ENCODE measurements at places on chromosomes 5 and 9.

GRCh38 chr5:89397096-89397495, 514.1 kb upstream of the MEF2C start:
- DNase-seq: no peak

- no peak for DNase-seq
Measured at GRCh38 chr5:24525414-24525813, 119.4 kb downstream of the CDH10 start.

DNA sequence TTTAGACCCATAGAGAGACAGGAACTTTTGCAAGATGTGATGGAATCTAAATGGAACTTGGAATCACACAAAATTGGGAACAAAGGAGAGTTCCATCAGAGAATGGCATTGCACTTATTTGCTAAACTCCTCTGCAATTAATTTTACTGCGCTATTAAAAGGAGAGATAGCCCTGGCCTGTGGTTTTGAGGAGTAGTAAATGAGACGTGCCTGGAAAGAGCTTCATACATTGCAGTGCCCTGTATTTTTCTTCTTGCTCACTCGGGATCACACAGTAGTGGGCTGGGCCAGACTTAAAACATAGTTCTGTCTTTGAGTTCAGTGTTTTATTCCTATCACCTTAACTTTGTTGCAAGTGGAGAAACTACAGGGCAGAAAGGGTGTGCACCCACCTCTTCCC, 94.4 kb upstream of the SLC27A6 start:
- no peak for DNase-seq

GRCh38 chr9:89984214-89984613, 379.4 kb downstream of the GADD45G start:
- no peak for DNase-seq

- no peak for DNase-seq
Measured at GRCh38 chr5:157282150-157282549, 16.2 kb downstream of the CYFIP2 start.

- DNase-seq: no peak
Measured at GRCh38 chr5:122697191-122697590, 77.7 kb upstream of the SNX2 start.

- no peak for DNase-seq
Measured at GRCh38 chr9:120609636-120610035, 29.7 kb upstream of the CDK5RAP2 start.

- DNase-seq: no peak
Measured at GRCh38 chr5:173047838-173048105, 8.4 kb upstream of the CREBRF start.

DNA sequence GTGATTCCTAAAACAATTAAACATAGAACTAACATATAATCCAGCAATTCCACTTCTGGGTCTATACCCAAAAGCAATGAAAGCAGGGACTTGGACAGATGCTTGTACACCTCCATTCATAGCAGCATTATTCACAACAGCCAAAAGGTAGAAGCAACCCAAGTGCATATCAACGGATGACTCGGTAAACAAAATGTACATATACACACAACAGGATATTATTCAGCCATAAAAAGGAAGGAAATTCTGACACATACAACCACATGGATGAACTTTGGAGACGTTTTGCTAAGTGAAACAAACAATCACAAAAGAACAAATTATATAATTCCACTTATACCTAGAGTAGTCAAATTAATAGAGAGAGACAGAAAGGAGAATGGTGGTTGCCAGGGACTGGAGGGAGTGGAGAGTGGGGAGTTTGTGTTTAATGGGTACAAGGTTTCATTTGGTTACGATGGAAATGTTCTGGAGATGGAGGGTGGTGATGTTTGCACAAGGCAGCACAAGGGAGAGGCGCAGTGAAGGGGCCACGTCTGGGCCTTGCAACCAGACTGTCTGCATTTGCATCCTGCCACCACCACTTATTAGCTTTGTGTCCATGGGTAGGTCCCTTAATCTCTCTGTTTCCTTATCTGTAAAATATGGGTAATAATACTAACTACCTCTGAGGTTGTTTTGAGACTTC, 36.3 kb upstream of the RLN1 start:
- no peak for DNase-seq

- no peak for DNase-seq
Measured at GRCh38 chr9:91043811-91044175, 242.2 kb downstream of the SYK start.

DNA sequence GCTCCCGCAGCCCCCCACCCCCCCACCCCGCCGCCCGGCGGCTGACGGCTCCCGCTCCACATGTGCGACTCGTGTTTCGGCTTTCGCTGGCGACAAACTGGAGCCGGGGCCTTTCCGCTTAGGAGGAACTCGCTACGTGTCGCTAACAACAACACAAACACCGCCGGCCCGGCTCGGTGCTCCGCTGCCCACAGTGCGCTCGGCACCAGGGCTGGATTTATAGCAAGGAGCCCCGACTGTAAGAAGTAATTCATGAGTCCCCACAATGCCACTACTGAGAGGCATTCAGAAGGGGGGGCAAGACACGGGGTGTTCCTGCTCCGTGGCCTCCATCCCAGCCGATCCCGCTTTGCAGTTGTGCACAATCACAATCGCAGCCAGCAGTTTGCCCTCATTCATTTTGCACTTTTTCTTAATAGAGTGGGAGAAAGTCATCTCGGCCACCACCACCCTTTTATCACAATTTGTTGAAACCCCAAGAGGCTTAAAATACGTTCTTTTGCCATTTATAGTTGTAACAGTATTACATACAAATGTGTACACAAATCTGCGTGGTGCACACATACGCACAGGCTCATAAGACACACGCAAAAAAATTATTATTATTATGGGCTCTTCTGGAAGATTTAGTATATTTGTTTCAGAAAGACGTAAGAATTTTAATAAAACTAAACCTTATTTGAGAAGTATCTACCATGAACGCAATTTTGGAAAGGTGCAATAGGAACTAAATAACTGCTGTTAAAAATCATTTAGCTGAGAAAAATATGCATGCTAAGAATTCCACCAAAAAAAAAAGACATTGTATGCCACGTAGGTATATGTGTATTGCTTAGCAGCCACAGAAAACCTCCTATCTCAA, 48.1 kb downstream of the EBF1 start:
- peak; percentile 18 for DNase-seq

DNA sequence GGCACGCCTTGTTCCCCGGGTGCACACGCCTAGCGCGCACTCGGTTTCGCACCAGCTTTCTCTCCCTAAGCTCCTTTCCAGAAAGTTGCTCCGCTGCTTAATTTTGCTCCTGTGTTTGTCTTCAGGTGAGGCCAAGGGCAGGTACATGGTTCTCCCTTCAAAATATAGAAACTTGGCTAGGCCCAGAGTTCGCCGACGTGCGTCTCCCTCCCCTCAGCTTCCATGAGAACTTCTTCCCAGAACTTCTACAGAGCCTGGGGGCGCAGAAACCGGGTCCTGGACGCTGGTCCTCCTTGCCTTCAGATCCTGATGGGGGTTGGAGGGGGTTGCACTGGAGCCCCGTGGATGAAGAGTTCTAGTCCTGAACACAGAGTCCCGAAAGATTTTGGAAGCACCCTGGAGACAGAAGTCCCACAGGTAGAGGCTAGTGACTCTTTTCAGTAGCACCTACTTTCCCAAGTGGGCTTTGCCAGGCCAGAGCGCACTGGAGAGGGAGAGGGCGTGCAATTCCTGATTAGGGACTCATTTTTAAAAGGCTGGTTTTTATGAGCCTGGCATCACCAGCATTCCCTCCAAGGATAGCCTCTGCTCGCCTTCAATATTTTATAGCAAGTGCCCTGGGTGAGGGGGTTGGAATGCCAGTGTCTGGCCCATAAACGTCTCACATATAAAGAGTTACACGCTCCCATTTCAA, 128.4 kb downstream of the TMEM174 start:
- no peak for DNase-seq
